Activated T-cell treated with anti-CD3 and anti-CD28 coated beads for 1 hour (primary cell): ENCODE measurements at places on chromosomes 2 and 18.

- DNase-seq, result peak; percentile 14
These were observed 25.5 kb upstream of the YWHAQ start for GRCh38 chr2:9656270-9656766.

GRCh38 chr2:20431772-20432171 is 15.1 kb upstream of the RHOB start:
- no peak for DNase-seq

DNA sequence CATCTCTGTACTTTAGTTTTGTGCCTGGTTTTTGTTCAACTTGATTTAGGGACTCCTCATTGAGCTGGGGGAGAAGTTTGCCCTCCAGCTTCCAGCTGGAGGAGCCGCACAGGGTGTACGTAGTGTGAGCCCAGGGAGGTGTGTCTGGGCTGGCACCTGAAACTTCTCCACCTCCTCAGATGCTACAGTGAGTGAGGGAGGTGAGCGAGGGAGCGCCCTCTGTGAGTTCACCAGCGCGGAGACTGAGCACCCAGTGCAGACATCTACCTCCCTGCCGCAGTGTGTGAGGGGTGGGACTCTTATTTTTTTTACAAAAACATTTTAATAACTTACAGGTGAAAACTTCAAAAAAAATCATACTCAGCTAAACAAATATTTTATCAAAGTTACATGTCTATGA is 204.2 kb upstream of the HS6ST1 start:
- DNase-seq, result no peak

DNA sequence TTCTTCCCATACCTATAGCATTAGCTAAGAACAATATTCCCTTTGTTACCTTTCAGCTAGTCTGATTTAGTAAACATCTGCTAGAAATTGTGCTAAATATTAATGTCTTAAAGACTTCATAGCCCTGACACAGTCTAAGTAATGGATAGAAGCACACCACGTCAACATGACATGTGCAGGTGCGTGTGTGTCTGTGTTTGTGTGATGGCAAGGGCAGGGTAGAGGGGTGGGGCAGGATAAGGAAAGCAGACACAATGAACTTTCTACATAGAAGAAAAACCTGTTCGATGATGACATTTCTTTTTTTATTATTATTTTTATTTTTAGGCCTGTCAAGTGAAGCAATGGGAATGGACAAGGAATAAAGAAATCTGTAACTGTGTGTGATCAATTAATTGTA is 223.3 kb downstream of the NOL4 start:
- DNase-seq, result no peak

DNA sequence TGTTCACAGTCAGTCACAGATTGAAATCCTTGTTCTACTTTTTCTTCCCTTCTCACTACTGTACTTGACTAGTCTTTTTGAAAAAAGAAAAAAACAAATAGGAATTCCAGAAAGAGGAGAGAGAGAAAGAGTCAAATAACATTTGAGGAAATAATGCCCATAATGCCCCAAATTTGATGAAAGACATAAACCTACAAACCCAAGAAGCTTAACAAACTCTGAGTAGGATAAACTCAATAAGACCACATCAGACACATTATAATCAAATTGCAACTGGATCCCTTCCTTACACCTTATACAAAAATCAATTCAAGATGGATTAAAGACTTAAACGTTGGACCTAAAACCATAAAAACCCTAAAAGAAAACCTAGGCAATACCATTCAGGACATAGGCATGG is 30.9 kb downstream of the TMEM185B start:
- no peak for DNase-seq

- no peak for DNase-seq
These were observed 49.3 kb downstream of the CD8B2 start for GRCh38 chr2:106536490-106536889.

DNA sequence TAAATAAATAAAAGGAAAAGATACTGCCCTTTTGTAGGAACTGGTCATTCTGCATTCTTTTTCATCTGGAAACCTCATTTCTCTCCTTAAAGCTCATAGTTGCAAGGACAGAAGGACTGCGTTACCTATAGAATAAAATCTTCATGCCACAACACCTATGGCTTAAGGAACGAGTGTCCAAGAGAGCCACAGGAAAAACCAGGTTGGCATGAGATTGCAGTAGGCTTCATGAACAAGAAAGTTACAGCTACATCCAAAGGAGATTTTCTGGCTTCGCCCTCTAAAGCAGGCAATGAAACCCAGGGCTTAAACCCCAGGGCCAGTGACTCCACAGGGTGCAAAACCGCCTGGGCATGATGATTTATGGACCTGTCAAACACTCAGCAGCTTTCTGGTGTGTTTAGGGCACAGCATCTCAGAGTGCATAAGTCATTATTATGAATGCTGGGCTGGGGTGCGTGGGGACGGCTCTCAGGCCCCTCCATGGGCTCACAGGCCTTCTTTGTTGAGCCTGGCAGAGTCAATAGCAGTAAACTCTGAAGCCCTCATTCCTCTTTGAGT is 30.7 kb upstream of the PIEZO2 start:
- DNase-seq, result no peak

DNA sequence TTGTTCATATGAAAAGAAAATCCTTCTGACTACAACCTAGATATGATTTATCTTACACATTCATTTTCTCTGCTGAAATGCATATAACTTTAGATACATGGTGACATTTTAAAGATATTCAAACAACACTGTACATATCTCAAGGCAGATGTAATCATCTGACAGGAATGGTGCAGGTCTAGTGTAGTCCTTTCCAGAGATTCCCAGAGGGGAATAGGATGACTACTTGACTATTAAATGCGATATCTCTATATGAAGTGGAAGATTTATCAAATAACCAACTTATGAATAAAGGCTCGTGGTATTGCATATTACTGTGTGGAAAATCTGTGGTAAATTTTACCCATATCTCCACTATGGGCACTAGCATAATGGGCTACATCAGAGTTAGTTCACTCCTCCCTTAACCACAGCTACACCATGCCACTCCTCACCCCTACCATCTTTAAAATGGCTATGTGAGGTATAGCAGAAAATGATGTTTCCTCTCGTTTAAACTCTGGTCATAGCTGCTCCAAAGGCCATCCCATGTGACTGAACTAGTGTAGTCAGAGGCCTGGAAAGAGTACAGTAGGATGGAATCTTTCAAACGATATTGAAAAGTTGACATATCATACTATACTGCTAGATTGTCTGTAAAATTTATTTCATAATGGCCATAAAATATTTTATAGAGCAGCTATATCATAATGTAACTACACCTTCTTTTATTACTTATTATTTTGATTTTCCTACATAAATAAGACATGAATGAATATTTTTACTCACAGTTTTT is 9.1 kb upstream of the ITPRID2 start:
- no peak for DNase-seq

DNA sequence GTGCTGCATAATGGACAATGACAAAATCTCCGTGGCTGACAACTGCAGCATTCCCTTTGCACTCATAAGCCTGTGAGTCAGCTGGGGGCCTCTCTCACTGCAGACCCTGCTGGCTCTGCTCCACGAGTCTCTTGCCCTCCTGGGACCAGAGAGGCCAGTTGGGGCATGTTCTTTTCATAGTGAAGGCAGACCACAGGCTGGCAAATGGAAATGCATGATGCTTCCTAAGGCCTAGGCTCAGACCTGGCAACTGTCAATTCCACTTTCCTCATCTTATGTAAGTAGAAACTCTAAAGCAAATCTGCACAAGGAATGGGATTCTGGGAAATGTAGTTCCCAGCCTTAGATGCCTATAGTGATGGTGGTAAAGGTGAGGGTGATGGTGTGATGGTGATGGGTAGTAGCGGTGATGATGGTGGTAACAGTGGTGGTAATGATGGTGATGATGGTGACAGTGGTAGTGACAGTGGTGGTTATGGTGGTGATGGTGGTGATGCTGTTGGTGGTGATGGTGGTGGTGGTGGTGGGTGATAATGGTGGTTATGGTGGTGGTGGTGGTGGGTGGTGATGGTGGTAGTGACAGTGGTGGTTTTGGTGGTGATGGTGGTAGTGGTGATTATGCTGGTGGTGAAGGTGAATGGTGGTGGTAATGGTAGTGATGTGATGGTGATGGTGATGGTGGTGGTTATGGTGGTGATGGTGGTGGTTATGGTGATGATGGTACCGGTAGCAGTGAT is 185.8 kb upstream of the ARL4C start:
- DNase-seq, result no peak
